Suppressor macrophage treated with lipopolysaccharide for 4 hours (primary cell): ENCODE measurements at places on chromosomes 4 and X.
A peak's percentile ranks its signal among the peaks of the same experiment; 100 is the strongest.

DNA sequence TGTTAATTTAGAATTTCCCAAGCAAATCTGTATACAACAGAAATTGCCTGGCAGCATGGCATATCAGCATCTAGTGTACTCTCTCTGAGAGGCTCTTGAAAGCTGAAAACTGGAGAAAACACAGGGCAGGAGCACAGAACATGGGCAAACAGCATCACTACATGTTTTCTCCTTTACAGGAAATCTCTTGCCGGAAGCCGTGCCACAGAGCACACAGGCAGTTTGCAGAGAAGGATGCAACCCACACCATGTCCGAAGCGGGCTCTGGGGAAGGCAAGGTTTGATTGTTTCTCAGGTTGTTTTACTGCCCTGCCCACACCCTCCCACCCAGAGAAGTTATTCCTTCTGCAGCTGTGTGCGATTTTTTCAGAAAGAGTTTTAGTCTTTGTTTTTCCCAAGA is 41.1 kb upstream of the FAM9C start:
- no peak for DNase-seq

- no peak for DNase-seq
Measured at GRCh38 chrX:127708155-127708554, 344.0 kb downstream of the ACTRT1 start.

GRCh38 chr4:132956962-132957361 is 192.1 kb upstream of the PCDH10 start:
- no peak for DNase-seq

- DNase-seq: no peak
Measured at GRCh38 chr4:4362991-4363697, 23.8 kb upstream of the NSG1 start.

- DNase-seq: no peak
Measured at GRCh38 chr4:73867783-73868182, 1.4 kb upstream of the CXCL1 start.

- DNase-seq: peak; percentile 75
Measured at GRCh38 chr4:177250056-177250696, 59.5 kb upstream of the NEIL3 start.

- peak; percentile 50 for DNase-seq
Measured at GRCh38 chrX:56248492-56248891, 16.3 kb downstream of the KLF8 start.

GRCh38 chr4:25351777-25352416 is 25.2 kb upstream of the ANAPC4 start:
- no peak for DNase-seq

- peak; percentile 30 for DNase-seq
Measured at GRCh38 chr4:4182835-4183568, 43.7 kb downstream of the OTOP1 start.

DNA sequence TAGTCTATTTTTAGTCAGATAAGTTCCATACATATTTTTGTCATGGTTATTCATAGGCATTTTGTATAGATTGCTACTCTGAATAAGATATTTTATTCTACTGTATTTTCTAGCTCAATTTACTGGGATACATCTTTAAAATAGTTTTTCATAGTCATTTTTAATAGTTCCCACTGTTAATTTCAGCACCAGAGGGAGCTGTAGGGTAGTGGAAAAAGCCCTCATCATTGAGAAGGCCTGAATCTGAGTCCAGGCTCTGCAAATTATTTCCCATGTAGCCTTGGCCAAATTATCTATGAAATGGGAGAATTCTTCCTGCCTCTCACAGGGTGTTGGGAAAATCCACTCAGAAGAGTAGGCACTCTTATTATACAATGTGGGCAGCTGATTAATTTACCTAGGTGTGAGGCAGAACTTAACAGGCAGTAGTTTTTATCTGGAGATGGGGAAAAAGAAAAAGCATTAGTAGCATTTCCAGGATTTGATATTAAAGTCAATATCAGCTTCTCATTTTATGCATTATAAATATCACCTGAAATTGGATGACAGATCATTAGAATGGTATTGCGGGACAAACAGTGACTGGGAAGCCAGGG is 102.9 kb upstream of the PAQR3 start:
- peak; percentile 15 for DNase-seq

GRCh38 chr4:168854350-168854921 is 155.6 kb downstream of the CBR4 start:
- no peak for DNase-seq
